ENCODE measurements at places on chromosomes 2 and 18. TPM values are rescaled to one million over a fixed set of nuclear protein-coding genes. Genes with fewer than 3 reads are reported as not detected.

PARD3B gene
- 0.75 TPM for total RNA-seq

- H3K4me3 ChIP-seq: no peak overlapping the region
- no peak overlapping the region for H3K27ac ChIP-seq
- no peaks in the 10 kb centered on the region for H3K4me1 ChIP-seq
- peaks cover 4% of the 10 kb centered on the region for H3K27me3 ChIP-seq
- no peak for DNase-seq
Measured at GRCh38 chr18:73924307-73924706, 223.3 kb downstream of the FBXO15 start.

- no peaks in the 10 kb centered on the region for H3K36me3 ChIP-seq
- H3K4me3 ChIP-seq: peak overlapping the region; percentile 81
Measured at GRCh38 chr2:156333951-156334495, 1.5 kb upstream of the NR4A2 start.

- peaks cover 6% of the 10 kb centered on the region for H3K4me1 ChIP-seq
- H3K27ac ChIP-seq: no peak overlapping the region
- H3K27me3 ChIP-seq: no peaks in the 10 kb centered on the region
Measured at GRCh38 chr2:45962177-45962921, 310.9 kb downstream of the PRKCE start.

DNA sequence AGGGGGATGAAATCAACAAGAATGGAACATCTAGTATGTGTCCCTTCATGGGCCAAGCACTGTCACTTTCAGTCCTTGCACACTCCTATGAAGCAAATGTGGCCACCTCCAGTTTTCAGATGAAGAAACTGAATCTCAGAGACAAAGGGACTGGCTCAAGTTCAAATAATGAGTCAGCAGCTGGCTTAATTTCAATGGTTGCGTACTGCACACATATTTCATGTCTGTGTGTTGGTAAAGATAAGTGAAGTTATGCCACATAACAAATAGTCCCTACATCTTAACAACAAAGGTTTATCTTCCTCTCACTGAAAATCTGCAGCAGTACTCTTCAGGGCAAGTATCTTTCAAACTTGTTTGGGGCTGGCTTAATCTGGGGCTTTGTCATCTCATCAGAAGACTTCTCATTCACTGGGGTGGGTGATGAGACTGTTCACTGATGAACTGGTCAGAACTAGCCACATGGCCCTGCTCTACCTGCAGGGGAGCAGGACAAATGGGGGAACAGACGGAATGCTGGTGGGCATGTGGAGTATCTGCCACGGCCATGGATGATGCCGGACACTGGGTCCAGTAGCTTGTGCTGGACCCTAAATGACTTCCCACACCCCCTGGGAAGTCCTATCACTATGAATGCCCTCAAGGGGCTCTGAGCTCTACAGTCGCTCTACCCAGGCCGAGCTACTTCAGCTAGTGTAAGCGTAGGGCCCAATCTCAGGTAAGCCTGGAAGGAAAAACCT is 263.2 kb downstream of the CYP26B1 start:
- H3K36me3 ChIP-seq: no peaks in the 10 kb centered on the region
- no peaks in the 10 kb centered on the region for H3K4me1 ChIP-seq
- no peak for DNase-seq
- no peak overlapping the region for H3K27ac ChIP-seq
- H3K27me3 ChIP-seq: peaks cover 18% of the 10 kb centered on the region

DNA sequence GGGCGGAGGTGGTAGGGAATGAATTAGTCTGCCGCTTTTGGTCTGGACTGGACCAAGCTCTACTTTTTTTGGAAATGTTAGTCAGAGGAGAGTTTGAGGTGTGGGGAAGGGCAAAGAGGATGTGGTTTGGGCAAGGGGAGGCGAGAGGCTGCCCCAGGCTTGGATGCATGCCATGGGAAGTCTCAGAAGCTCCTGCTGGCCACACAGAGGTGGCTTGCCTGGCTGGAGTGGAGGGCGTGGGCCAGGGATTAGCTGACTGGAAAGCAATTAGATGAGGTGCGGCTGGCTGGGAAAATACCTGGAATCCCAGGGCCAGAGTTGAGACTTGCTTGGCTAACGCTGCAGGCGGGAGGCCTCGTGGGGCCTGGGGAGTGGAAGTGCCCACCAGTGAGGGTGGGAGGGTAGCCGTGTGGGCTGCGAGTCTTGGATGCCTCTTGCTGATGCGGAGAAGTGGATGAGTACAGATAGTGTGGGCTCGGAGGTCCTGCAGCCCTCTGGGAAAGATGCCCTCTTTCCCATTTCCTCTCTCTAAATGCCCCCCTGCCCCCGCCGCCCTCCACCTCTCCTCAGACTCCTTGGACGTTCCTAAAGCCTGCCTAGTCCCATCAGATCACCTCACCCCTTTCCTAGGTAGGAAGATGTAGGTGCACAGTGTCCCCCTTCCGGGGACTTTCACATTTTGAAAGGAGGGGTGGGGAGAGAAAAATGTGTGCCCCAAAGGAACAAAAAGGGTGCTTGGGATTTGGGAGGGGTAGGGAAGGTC is 117.6 kb downstream of the SMAD7 start:
- H3K36me3 ChIP-seq: no peaks in the 10 kb centered on the region
- no peaks in the 10 kb centered on the region for H3K27me3 ChIP-seq
- no peak overlapping the region for H3K4me3 ChIP-seq
- H3K4me1 ChIP-seq: peaks cover 98% of the 10 kb centered on the region
- H3K27ac ChIP-seq: peak overlapping the region; percentile 93
- no peak for DNase-seq

Measured in T-cell (primary cell).